ENCODE measurements at places on chromosomes 4 and X. TPM values are rescaled to one million over a fixed set of nuclear protein-coding genes. Genes with fewer than 3 reads are reported as not detected.

The GPR143 gene
- total RNA-seq: 0.93 TPM

The F8A1 gene
- 10.4 TPM for total RNA-seq

The NLGN3 gene
- total RNA-seq: 0.44 TPM

GRCh38 chr4:166257891-166258290 lies 384.9 kb downstream of the TLL1 start:
- H3K4me1 ChIP-seq: no peaks in the 10 kb centered on the region
- DNase-seq: no peak
- no peak overlapping the region for H3K4me3 ChIP-seq
- no peak overlapping the region for H3K27ac ChIP-seq
- no peaks in the 10 kb centered on the region for H3K36me3 ChIP-seq
- no peaks in the 10 kb centered on the region for H3K27me3 ChIP-seq

DNA sequence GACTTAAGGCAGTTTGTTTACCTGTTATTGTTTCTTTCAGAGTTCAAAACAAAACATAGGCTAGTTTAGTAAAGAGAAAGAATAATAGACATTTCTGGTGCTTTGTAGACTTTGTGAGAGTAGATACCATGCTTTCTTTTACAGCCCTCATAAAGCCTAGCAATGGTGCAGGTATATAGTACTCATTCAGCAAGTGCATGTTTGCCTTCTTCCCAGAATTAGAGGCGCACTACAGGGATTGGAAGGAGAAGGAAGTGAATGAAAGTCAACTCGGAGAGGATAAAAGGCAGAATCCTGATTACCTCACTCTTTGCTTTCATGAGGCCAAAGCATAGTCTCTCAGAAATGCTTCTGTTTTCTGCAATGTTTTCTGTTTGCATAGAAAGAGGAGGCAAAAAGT lies 43.1 kb upstream of the FHDC1 start:
- H3K27me3 ChIP-seq: no peaks in the 10 kb centered on the region
- H3K36me3 ChIP-seq: peaks cover 27% of the 10 kb centered on the region
- H3K4me1 ChIP-seq: peaks cover 23% of the 10 kb centered on the region
- H3K4me3 ChIP-seq: no peak overlapping the region

DNA sequence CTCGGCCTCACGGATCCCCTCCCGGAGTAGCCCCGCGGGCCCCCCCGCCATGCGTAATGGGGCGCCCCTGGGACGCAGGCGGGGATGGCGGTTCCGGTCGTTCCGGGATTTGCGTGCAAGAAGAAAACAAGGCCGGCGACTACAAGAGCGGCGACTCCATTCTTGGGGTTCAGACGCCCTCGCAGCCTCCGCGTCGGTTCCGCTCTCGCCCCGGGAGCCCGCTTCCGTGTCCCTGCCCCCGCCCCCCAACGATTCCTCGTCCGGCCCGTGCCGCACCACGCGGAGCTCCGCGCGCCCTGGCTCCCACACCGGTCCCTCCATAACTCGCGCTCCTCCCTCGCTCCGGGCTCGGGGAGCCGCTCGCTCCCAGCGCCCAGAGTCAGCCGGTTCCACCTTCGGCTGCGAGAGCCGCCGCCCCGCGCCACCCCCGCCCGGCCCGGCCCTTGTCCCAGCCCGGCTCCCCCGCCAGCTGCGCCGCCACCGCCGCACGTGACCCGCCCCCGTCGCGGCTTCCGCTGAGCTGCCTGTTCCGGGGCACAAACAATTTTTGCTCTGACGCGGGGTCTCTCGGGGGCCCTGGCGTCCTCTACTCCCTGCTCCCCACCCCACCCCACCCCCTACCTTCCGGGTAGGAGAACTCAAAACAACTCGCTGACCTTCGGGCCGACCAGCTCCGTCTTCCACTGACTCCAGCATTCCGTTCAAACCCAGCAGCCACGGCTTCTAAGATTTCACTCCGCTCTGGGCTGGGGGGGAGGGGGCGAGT lies 78.8 kb upstream of the BCOR start:
- no peaks in the 10 kb centered on the region for H3K4me1 ChIP-seq
- peak overlapping the region; percentile 59 for H3K4me3 ChIP-seq
- no peak overlapping the region for H3K27ac ChIP-seq
- no peaks in the 10 kb centered on the region for H3K27me3 ChIP-seq

GRCh38 chr4:119030536-119030890 lies 105.1 kb upstream of the MYOZ2 start:
- no peaks in the 10 kb centered on the region for H3K36me3 ChIP-seq
- H3K4me3 ChIP-seq: no peak overlapping the region
- DNase-seq: no peak
- H3K4me1 ChIP-seq: peaks cover 10% of the 10 kb centered on the region
- no peaks in the 10 kb centered on the region for H3K27me3 ChIP-seq

DNA sequence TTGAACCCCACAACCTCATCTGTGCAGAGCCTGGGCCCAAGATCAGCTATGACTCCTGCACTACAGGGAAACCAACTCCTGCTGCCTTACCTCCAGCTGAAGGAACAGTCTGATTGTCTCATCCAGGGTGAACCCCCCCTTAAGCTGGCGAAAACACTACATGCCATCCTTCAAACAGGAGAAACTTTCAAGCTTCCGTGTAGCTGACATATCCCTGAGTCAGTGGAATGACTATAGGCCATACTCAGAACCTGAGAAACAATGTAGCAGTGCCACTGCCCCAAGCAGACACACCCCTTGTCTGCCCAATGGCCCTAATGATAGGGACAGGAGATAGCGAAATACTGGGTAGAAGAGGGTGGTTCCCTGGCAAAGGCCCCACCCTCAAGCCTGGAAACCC lies 213.6 kb upstream of the PGRMC2 start:
- no peaks in the 10 kb centered on the region for H3K36me3 ChIP-seq
- no peaks in the 10 kb centered on the region for H3K27me3 ChIP-seq
- H3K27ac ChIP-seq: no peak overlapping the region
- no peak overlapping the region for H3K4me3 ChIP-seq
- H3K4me1 ChIP-seq: no peaks in the 10 kb centered on the region
- no peak for DNase-seq

DNA sequence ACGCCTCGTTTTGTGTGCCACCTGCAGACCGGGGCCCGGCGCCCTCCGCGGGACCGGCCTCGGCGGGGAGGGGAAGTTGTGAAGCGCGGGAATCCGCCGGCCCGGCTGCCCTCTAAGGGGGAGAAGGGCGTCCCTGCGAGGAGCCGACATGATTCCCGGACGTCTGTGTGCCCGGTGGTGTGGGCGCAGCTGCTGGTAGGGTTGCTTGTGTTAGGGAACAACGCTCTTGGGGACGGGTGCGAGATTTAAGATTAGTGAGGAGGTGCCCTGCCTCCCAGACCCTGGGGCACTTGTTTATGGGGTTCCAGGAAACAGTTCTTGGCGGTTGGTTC lies 627 bp downstream of the CDKN2AIP start:
- DNase-seq: no peak
- H3K4me3 ChIP-seq: peak overlapping the region; percentile 94
- H3K27me3 ChIP-seq: no peaks in the 10 kb centered on the region
- H3K36me3 ChIP-seq: peaks cover 55% of the 10 kb centered on the region
- H3K27ac ChIP-seq: peak overlapping the region; percentile 84
- H3K4me1 ChIP-seq: peaks cover 21% of the 10 kb centered on the region

DNA sequence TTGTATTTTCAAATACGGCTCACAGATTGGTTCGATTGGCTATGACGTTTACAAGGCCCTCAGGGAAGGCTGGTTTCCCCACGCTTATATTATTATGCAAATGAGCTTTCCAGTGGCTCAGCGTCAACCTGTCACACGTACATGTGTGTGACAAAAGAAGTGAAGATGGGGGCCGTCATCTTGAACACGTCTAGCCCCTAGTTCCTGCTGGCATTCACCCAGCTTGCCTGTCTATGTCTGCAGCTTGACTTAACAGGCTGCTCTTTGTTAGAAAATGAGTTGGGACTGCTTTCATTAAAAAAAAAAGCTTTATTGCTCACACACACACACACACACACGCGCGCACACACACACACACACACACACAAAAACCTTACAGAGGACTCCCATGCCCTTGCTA lies 283.6 kb upstream of the CTSO start:
- H3K36me3 ChIP-seq: no peaks in the 10 kb centered on the region
- no peak overlapping the region for H3K4me3 ChIP-seq
- DNase-seq: no peak
- no peaks in the 10 kb centered on the region for H3K27me3 ChIP-seq
- no peaks in the 10 kb centered on the region for H3K4me1 ChIP-seq

- peaks cover 38% of the 10 kb centered on the region for H3K4me1 ChIP-seq
- no peak for DNase-seq
- H3K27ac ChIP-seq: peak overlapping the region; percentile 85
- peaks cover 20% of the 10 kb centered on the region for H3K36me3 ChIP-seq
- no peaks in the 10 kb centered on the region for H3K27me3 ChIP-seq
Observed at GRCh38 chr4:94451051-94451694, 569 bp upstream of the PDLIM5 start.
